ENCODE measurements at places on chromosomes 13 and 19.

GRCh38 chr13:40181203-40181845 lies 485.1 kb downstream of the FOXO1 start:
- DNase-seq = no peak

DNA sequence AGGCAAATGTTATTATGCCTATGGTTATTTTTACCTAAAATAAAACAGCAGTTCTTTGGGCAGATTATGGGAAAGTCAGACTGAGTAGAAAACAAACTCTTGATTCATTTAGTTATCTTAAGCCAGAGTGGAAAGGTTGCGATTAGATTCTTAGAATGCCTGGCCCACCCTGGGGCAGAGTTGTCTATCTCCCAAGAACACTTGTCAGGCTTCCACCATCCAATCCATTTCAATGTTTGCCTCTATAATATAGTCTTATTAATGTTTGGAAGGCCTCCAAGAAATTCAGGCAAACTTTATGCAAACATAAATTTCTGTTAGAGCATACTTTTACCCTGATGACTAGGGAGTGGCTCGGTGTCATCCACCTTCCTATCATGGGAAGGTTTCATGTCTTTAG lies 207.0 kb downstream of the SLITRK6 start:
- DNase-seq = no peak

DNA sequence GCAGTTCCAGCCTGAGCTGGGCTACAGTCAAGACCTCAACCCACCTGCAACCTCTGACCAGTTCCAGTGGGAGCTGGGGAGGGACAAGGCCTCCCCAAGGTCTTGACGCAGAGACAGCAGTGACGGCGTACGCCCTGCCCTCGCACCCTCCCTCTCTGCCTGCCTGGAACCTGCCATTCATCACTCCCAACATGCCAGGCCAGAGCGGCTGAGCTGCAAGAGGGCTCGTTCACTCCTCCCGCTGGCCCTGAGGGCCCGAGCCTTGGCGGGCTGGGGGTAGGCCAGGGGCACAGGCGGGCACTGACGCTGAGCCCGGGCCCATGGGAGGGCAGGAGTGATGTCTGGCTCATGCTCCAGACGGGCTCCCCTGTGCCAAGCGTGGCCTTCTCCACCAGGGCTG lies 8.2 kb downstream of the NDUFA11 start:
- DNase-seq = no peak

- DNase-seq = no peak
These were observed 604.4 kb upstream of the SPRY2 start for GRCh38 chr13:80945328-80945727.

DNA sequence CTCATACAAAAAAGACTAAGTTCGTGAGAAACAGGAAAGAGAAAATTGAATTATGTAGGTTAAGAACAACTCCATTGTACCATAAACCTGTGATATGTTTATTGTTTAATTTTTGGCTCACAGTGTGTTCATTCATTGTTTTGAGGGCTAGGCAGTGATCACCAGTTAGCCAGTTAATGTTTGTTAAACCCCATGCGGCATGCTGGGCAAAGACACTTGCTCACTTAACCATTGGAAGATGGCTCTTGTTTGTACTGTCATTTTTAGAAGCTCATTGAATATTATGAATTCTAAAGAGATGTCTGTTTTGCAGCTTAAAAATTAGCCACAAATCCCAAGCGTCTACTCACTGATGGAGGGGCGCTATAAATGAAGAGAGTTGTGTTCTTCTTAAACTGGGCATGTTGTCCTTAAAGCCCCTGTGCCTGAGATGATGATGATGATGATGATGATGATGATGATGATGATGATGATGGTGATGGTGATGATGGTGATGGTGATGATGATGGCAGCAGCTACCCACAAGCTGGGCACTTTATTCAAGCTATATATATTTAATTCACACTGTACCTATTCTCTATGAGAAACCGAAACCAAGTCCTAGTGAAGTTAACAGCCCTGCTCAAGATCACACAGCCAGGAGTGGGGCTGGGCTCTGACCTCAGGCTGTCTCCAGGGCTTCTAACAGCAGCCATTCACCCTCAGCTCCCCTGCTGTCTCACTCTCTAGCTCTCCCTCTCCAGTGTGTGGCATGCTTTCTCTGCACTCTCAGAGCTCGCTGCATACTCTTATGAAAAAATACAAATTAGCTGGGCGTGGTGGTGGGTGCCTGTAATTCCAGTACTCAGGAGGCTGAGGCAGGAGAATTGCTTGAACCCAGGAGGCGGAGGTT lies 169.1 kb downstream of the SHISA2 start:
- DNase-seq = no peak

DNA sequence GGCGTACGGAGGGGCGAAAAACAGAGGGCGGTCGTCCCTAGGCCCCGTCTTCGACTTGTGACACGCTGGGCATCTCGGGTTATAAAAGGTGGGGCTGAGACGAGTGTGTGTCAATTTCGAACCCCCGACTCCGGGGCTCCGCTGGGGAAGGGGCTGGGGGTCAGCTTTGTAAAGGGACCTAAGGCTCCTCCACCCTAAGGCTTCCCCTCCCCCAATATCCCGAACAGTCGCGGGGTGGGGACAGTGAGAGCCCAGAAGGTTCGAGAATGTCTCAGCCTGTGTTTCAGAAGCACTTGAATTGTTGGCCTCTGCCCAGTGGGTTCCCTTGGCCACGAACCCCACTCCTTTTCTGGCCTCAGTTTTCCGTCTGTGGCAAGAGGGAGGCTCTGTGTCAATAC lies 450 bp downstream of the SELENOW start:
- no peak for DNase-seq

DNA sequence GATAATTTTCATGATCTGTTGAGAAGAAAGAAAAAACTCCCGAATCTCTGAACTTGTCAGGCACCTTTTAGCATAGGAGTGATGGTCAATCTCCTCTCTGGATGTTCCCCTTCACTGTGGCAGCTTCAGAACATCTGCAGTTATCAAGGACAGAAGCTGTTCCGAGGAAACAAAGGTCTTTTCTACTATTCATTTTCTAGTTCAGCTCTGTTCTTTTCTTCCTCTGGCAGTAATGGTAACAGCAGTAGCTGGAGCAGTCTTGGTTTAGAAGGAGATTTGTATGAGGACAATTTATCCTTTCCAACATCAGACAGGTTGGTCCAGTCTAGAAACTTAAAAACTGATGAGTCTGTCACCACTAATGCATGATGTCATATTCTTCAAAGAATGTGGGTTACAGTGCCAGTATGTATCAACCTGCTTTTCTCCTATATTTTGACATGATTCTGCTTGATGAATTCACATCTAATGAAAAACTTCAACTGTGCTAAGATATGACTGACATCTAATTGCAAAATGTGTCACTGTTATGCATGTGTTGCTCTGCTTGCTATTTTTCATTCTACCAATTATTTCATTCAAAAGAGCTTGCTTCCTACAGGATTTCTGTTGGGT lies 41.0 kb downstream of the AKAP11 start:
- DNase-seq = no peak

- DNase-seq = no peak
These were observed 3.8 kb upstream of the MAP2K7 start for GRCh38 chr19:7899751-7900378.

GRCh38 chr19:23882493-23882892 lies 32.2 kb upstream of the ZNF726 start:
- no peak for DNase-seq

DNA sequence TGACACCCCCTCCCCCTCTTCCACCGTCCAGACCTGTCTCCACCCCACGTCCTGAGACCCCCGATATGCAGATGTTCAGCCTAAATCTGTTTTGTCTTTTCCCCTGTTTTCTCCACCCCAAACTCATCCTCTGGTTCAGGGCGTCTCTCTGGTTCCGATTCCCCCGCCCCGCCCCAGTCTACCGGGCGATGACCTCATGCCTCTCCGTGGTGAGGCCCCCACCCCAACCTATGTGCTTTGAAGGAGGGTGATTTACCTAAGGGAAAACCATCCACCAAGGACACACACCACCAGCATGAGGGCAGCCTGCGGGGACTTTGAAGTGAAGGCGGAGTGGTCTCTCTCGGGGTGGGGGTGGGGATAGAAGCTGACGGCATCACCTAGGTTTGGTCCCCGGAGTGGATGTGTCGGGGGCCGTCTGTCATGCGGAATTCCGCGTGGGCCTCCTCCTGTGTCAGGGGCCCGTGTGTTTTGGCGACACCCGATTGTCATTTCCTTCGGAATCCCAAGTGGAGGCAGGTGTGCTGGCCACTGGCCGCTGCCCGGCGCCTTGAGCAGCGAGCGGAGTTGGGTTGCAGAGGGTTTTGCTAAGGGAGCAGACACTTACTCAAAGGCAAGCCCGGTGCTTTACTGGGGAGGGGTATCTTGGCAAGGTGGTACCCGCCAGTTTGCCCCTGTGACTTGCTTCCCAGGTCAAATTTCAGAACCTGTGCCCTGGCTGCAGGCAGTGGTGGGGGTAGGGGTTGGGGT lies 1.4 kb downstream of the FZR1 start:
- DNase-seq = no peak

GRCh38 chr19:944663-945241 lies 18.9 kb downstream of the ARID3A start:
- no peak for DNase-seq

- no peak for DNase-seq
These were observed 6.7 kb upstream of the F2RL3 start for GRCh38 chr19:16882146-16882545.

DNA sequence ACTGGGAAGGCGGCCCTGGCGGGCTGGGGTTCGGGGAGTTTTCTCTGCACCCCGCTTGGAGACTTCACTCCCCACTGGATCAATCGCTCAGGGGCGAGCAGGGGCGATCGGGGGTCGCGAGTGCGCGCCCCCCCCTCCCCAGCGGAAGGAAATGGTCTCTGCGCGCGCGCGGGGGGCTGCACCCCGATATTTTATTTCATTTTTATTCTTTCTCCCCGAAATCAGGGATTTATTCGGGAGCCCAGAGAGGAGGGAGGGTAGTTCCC lies 421 bp downstream of the ARID3A start:
- DNase-seq = no peak

GRCh38 chr13:73054712-73055111 lies 4.1 kb upstream of the KLF5 start:
- no peak for DNase-seq

GRCh38 chr13:93430381-93430780 lies 203.8 kb downstream of the GPC6 start:
- no peak for DNase-seq

GRCh38 chr13:22592515-22592914 lies 588.3 kb upstream of the SGCG start:
- no peak for DNase-seq

DNA sequence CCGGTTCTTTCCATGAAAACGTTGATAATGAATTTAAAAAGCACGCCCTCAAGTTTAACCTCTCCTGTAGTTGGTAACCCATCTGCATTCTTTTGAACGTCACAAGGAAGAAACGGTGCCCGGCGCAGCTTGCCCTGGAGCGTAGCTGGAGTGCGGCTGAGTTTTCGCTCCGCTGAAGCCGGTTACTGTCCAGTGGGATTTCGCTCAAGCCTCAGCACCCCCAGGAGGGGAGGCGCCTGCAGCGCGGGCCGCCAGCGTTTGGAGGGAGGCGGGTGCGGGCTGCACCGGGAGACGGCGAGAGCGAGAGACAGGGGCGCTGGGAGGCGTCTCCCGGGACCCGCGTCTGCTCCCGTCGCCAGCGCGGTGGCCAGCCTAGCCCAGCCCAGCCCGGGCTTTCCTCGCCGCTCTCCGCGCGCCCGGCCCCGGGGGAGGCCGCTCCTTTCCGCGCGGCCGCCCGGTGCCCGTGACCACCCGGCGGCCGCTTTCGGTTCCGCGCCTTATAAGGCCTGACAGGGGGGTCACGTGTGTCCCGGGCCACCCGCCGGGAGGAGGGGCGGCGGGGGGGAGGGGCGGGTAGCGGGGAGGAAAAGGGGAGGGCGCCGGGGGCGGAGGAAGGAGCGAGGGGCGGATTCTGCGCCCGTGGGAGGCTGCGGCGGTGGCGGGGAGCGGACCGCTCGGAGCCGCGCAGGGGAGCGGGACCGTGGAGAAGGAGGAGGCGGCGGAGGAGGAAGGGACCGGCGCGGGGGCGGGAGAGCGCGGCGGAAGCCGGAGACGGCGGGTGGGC lies 8.3 kb upstream of the DGKH start:
- DNase-seq = peak; percentile 79

DNA sequence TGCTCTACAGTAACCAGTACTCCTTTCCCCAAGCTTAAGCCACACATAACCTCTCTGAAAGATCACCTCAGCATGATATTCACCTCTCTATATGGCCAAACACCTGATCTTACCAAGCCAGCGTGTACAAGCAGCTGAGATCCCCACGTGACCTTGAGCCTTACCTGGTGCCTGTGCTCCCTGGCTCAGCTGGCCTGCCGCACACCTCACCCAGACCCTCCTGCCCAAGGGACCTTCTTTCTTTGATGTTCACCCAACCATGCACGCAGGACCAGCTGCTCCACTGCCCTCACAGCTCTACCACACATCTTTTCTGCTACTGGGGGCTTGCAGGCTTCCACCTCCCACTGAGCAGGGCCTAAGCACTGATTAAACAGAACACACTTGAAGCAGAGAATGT lies 9.0 kb downstream of the DHRS12 start:
- no peak for DNase-seq

GRCh38 chr13:38685974-38686576 lies 802 bp upstream of the FREM2 start:
- no peak for DNase-seq

GRCh38 chr13:43661161-43661830 lies 125.5 kb downstream of the ENOX1 start:
- DNase-seq = no peak

- no peak for DNase-seq
These were observed 483.0 kb upstream of the NBEA start for GRCh38 chr13:34458756-34459715.

DNA sequence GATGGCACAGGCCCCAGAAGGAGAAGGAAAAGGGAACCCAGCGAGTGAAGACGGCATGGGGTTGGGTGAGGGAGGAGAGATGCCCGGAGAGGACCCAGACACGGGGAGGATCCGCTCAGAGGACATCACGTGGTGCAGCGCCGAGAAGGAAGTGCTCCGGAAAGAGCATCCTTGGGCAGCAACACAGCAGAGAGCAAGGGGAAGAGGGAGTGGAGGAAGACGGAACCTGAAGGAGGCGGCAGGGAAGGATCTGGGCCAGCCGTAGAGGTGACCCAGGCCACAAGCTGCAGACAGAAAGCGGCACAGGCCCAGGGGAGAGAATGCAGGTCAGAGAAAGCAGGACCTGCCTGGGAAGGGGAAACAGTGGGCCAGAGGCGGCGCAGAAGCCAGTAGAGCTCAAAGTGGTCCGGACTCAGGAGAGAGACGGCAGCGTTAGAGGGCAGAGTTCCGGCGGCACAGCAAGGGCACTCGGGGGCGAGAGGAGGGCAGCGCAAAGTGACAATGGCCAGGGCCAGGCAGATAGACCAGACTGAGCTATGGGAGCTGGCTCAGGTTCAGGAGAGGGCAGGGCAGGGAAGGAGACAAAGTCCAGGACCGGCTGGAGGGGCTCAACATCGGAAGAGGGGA lies 1.1 kb downstream of the PPP1R12C start:
- no peak for DNase-seq

DNA sequence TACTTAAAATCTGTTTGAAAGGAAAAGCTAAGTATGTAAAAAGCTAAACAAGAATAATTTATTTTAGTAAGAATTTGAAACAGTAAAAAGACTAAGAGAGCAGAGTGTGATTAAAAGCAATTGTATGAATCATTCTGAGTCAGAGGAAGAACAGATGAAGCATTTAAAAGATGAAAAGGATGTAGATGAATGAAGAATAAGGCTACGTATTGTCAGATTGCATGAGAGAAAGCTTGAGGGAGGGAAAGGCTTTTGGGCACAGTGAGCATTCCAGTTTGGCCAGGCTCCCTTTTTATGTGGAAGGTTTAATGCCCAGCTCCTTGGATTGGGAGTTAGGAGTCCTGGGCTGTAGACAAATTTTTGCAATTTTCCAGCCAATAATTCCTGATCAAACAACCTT lies 117.7 kb downstream of the FREM2 start:
- DNase-seq = no peak

All from stimulated activated CD8-positive, alpha-beta memory T cell treated with anti-CD3 and anti-CD28 coated beads, Interleukin-7, amount 100 ng/mL, for 1 hour (primary cell).